Sigmoid colon (tissue), 7 donors: ENCODE measurements at places on chromosomes 5 and 9.

DNA sequence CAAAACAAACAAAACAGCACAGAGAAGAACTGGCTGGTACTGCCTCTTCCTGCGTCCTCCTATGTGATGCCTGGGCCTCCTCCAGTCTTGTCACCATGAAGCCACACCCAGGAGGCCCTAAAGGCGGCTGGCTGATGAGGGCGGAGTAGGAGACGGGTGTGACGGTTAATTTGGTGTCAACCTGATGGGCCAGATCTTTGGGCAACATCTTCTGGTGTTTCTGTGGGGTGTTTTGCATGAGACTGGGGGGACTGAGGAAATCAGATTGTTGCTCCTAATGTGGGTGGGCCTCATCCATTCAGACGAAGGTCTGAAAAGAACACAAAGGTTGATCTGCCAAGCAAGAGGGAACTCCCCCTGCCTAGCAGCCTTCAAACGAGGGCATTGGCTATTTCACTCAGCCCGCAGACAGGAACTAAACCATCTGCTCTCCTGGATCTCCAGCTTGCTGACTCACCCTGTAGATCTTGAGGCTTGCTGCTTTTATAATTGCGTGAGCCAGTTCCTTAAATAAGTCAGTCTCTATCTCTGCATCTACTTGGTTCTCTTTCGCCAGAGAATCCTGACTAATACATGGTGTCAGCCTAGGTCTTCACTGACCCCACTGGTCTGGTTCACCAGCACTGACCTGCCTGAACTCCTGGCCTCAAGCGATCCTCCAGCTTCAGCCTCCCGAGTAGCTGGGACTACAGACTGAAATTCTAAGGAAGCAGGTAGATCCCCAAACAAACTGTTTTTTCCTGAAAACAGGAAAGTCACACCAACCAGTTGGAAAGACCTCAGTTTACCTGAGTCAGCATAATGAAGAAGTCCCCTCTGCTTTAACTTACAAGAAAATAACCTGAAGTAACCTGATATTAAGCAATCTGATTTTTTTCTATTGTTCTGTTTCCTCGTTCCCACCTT, 12.8 kb upstream of the ZFP62 start:
- H3K4me3 ChIP-seq, result no peak overlapping the region
- peak overlapping the region; percentile 38 for H3K27ac ChIP-seq
- no peaks in the 10 kb centered on the region for H3K27me3 ChIP-seq
- no peaks in the 10 kb centered on the region for H3K4me1 ChIP-seq
- DNase-seq, result no peak

- no peak for DNase-seq
- no peak overlapping the region for H3K27ac ChIP-seq
- no peaks in the 10 kb centered on the region for H3K4me1 ChIP-seq
- H3K27me3 ChIP-seq, result no peaks in the 10 kb centered on the region
- H3K36me3 ChIP-seq, result no peaks in the 10 kb centered on the region
These were observed 43.7 kb downstream of the TEX10 start for GRCh38 chr9:100308965-100309564.

GRCh38 chr9:111961009-111961408, 64.4 kb downstream of the UGCG start:
- H3K36me3 ChIP-seq, result no peaks in the 10 kb centered on the region
- peaks cover 3% of the 10 kb centered on the region for H3K4me1 ChIP-seq
- H3K4me3 ChIP-seq, result no peak overlapping the region
- no peak overlapping the region for H3K27ac ChIP-seq
- DNase-seq, result no peak

DNA sequence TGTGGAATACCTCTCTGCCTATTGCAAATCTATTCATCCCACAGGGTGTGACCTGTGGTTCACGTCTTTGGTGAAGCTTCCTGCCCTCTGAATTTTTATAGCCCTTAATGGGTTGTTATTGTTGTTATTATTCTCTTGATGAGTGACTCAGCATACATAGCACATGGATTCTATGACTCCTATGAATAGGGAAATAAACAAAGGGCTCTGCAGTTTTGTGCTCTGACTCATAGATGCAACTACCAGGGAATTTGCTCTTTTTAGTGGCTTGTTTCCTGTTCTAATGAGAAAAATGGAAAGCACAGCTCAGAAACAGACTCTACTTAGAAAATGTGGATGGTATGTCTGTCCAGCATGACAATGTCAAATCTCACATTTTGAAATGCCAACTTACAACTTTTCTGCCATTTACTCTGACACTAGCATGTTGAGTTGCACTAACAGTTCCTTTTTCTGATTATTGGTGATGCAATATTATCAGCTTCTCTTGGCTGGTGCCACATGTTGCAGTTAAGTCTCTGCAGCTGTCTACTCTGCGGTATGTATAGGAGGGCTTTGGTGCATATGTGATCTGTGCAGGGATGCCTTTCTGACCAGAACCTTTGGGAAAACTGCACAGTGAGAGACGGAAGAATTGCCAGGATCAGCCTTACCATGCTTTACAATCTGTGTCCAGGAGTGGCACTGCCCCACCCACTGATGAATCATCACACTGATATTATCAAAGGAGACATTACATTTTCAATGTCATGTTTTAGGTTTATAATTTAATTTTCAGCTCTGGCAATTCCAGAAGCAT, 996.4 kb upstream of the WWC1 start:
- DNase-seq, result no peak
- H3K36me3 ChIP-seq, result no peaks in the 10 kb centered on the region
- no peak overlapping the region for H3K4me3 ChIP-seq
- no peak overlapping the region for H3K27ac ChIP-seq
- no peaks in the 10 kb centered on the region for H3K27me3 ChIP-seq

- no peaks in the 10 kb centered on the region for H3K27me3 ChIP-seq
- no peak for DNase-seq
- no peaks in the 10 kb centered on the region for H3K36me3 ChIP-seq
- H3K27ac ChIP-seq, result no peak overlapping the region
- no peak overlapping the region for H3K4me3 ChIP-seq
These were observed 53.6 kb upstream of the SLC1A3 start for GRCh38 chr5:36552651-36553393.
